Adrenal gland (tissue), 19 donors: ENCODE measurements at places on chromosomes 5 and 9. TPM values are rescaled to one million over a fixed set of nuclear protein-coding genes. Genes with fewer than 3 reads are reported as not detected.

The PRDM12 gene
- not detected for total RNA-seq

The HTR4 gene
- total RNA-seq, result 0.11 TPM

The OSMR gene
- 3.3 TPM for total RNA-seq

The NFIB gene
- total RNA-seq, result 72.3 TPM

The WDR38 gene
- not detected for total RNA-seq

The ANAPC2 gene
- 72.1 TPM for total RNA-seq

The CEL gene
- total RNA-seq, result 1.6 TPM

The ATOSB gene
- total RNA-seq, result 15.9 TPM

The TBC1D9B gene
- total RNA-seq, result 189 TPM

The OTULINL gene
- total RNA-seq, result 10.5 TPM

The RELL2 gene
- 6.0 TPM for total RNA-seq

The MAN2A1 gene
- total RNA-seq, result 83.0 TPM

The BAAT gene
- not detected for total RNA-seq

The TMEM252 gene
- total RNA-seq, result not detected

The PRELID2 gene
- 11.4 TPM for total RNA-seq

The HAVCR1 gene
- total RNA-seq, result not detected

The CNTNAP3B gene
- 15.6 TPM for total RNA-seq

The NRARP gene
- 4.0 TPM for total RNA-seq

The EFNA5 gene
- total RNA-seq, result 2.0 TPM

The C5orf58 gene
- total RNA-seq, result not detected

The CD74 gene
- 2,629 TPM for total RNA-seq

The UGT3A1 gene
- not detected for total RNA-seq

The CTSV gene
- total RNA-seq, result not detected

The TRPM6 gene
- total RNA-seq, result 0.33 TPM

The CARD9 gene
- total RNA-seq, result 2.7 TPM

The CARTPT gene
- total RNA-seq, result 1.8 TPM

The ENTREP1 gene
- total RNA-seq, result 8.1 TPM

The TMEM174 gene
- total RNA-seq, result not detected

The SETD9 gene
- 8.1 TPM for total RNA-seq
